HepG2 (cell line): ENCODE measurements at places on chromosomes 2 and 18. TPM values are rescaled to one million over a fixed set of nuclear protein-coding genes. Genes with fewer than 3 reads are reported as not detected.
A peak's percentile ranks its signal among the peaks of the same experiment; 100 is the strongest.

The BCL2 gene
- total RNA-seq, result 0.42 and 0.53 TPM in 2 replicates

- no peaks in the 10 kb centered on the region for H3K4me1 ChIP-seq
- H3K36me3 ChIP-seq, result no peaks in the 10 kb centered on the region
- H3K27ac ChIP-seq, result no peak overlapping the region
Observed at GRCh38 chr18:29164993-29165599, 988.2 kb upstream of the CDH2 start.

The CPS1 gene
- 44.9 and 51.7 TPM in 2 replicates for total RNA-seq

GRCh38 chr18:3455907-3456685, 6.1 kb downstream of the TGIF1 start:
- H3K4me1 ChIP-seq, result peaks cover 50% of the 10 kb centered on the region
- H3K27ac ChIP-seq, result peak overlapping the region; percentile 90
- peaks cover 37% of the 10 kb centered on the region for H3K36me3 ChIP-seq
- peak overlapping the region; percentile 93 for H3K4me3 ChIP-seq
- no peaks in the 10 kb centered on the region; the same call in 2 of the 3 replicates for H3K27me3 ChIP-seq

GRCh38 chr2:8572712-8573233, 109.1 kb upstream of the ID2 start:
- 0 out of 2 replicates have a peak, but pooled peaks cover 2% of the 10 kb centered on the region for H3K27me3 ChIP-seq
- H3K4me1 ChIP-seq, result peaks cover 61% of the 10 kb centered on the region
- H3K36me3 ChIP-seq, result no peaks in the 10 kb centered on the region

DNA sequence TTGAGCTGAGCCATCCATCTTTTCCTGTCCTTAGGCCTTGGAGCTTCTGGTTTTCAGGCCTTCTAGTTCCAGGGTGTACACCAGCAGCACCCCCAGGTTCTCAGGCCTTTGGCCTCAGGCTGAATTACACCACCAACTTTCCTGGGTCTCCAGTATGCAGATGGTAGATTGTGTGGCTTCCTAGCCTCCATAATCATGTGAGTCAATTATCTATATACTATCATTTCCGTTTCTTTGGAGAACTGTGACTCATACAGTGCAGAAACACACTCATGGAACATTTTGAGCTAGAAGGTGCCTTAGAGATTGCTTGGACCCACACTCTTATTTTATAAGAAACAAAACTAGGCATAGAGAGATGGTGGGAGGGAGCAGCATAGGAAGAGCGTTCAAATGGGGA, 167.4 kb downstream of the NCK2 start:
- DNase-seq, result no peak
- no peaks in the 10 kb centered on the region for H3K36me3 ChIP-seq
- H3K27ac ChIP-seq, result no peak overlapping the region
- peaks cover 54% of the 10 kb centered on the region for H3K4me1 ChIP-seq

- H3K36me3 ChIP-seq, result peaks cover 5% of the 10 kb centered on the region
- peaks cover 11% of the 10 kb centered on the region for H3K4me1 ChIP-seq
- no peak overlapping the region for H3K4me3 ChIP-seq
- no peak overlapping the region for H3K27ac ChIP-seq
Observed at GRCh38 chr18:48616484-48617255, 77.8 kb downstream of the CTIF start.

GRCh38 chr18:63508596-63508995, 31.8 kb downstream of the SERPINB5 start:
- no peaks in the 10 kb centered on the region for H3K4me1 ChIP-seq
- DNase-seq, result no peak
- no peak overlapping the region for H3K27ac ChIP-seq
- H3K36me3 ChIP-seq, result no peaks in the 10 kb centered on the region
- H3K4me3 ChIP-seq, result no peak overlapping the region

GRCh38 chr2:7634409-7634808, 717.2 kb downstream of the RNF144A start:
- H3K36me3 ChIP-seq, result no peaks in the 10 kb centered on the region
- H3K27me3 ChIP-seq, result no peaks in the 10 kb centered on the region; the same call in 1 of the 2 replicates
- no peak overlapping the region for H3K4me3 ChIP-seq
- DNase-seq, result no peak
- no peak overlapping the region for H3K27ac ChIP-seq

GRCh38 chr2:64675860-64676259, 22.1 kb upstream of the SERTAD2 start:
- no peaks in the 10 kb centered on the region for H3K27me3 ChIP-seq
- DNase-seq, result peak; percentile 51

DNA sequence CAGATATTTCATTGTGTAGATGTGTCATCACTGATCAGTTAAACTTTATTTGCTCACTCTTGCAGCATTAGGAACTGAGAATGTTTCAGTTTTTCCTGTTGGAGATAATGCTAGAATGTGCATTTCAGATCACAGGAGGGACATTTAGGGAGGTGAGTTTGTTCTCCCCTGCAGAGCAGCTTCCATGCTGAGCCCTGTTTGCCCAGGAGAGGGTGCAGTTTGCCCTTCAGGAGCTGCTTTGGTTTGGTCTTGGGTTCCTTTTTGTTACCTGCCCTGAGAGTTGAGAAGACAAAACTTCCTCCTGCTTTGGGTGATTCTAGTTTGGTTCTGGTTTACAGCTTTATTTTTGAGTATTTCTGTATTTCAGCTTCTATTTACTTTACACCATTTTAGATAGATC, 49.9 kb downstream of the DGKD start:
- no peak overlapping the region for H3K4me3 ChIP-seq
- peak; percentile 48 for DNase-seq
- no peaks in the 10 kb centered on the region for H3K27me3 ChIP-seq
- H3K36me3 ChIP-seq, result no peaks in the 10 kb centered on the region; the same call in 1 of the 2 replicates

DNA sequence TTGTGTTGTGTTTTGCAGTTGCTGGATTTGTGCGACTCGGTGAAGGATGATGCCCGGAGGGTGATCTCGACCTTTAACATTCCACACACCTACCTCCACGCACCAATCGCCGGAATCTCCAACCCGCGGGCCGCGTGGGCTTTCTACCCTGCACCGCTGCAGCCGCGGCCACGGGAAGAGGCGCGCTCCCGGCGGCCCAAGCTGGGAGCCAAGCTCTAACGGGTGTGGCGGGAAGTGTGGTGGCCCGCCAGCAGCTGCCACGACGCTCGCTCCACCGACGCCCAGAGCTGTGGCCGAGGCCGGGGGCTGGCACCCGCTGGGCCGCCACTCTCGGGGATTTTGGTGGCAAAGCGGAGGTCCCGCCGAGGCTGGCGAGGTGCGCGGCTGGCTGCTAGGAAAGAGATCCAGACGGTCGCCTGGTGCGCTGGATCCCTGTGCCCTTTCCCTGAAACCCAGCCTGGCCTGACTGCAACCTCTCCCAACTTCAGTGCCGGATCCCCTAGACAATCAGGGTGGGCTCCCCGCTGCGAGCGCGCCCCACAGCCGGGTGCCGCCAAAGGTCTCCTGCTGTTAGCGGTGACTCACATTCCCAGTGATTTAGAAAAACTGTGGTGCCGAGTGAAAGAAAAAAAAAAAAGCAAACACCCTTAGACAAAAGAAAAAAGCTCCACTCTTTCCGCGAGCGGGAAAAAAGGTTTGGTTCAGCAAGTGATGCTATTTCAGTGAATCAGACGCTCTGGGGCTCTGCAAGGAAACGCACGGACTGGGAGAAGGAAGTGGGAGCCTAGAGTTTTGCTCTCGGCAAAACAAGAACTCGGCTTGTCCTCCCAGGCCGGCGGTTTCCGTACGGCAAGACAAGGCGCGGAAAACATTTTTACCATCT, 2.9 kb upstream of the BCL2L11 start:
- H3K4me1 ChIP-seq, result peaks cover 21% of the 10 kb centered on the region
- peaks cover 9% of the 10 kb centered on the region; the same call in 2 of the 3 replicates for H3K27me3 ChIP-seq
- peak overlapping the region; percentile 70 for H3K4me3 ChIP-seq
- DNase-seq, result no peak
- no peak overlapping the region for H3K27ac ChIP-seq

The ANKRD62 gene
- not detected in 2 replicates for total RNA-seq

- H3K27me3 ChIP-seq, result no peaks in the 10 kb centered on the region
- H3K27ac ChIP-seq, result no peak overlapping the region
- H3K4me3 ChIP-seq, result no peak overlapping the region
Observed at GRCh38 chr18:21452796-21453510, 147.6 kb downstream of the ESCO1 start.

The ECEL1 gene
- total RNA-seq, result not detected in 2 replicates

The C2orf15 gene
- total RNA-seq, result 8.3 and 12.2 TPM in 2 replicates

DNA sequence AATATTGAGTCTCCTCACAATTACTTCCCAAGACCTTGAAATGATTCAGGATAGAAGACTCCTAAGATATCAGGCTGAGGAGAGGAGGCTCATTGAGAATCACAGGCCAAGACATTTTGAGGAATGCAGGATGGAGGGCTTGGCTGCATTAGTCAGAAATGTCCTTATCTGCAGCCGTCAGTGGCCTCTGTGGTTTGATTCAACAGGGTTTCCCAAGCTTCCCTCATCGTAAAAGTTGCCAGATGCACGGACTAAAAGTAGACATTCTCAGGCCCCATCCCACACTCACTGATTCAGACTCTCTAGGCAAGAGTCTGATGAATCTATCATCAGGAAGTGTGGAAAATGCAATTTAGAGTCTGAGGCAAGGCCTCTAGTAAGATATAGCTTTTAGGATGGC, 34.0 kb upstream of the TMEM178A start:
- DNase-seq, result no peak
- no peaks in the 10 kb centered on the region for H3K36me3 ChIP-seq
- H3K4me1 ChIP-seq, result no peaks in the 10 kb centered on the region
- H3K27ac ChIP-seq, result no peak overlapping the region

DNA sequence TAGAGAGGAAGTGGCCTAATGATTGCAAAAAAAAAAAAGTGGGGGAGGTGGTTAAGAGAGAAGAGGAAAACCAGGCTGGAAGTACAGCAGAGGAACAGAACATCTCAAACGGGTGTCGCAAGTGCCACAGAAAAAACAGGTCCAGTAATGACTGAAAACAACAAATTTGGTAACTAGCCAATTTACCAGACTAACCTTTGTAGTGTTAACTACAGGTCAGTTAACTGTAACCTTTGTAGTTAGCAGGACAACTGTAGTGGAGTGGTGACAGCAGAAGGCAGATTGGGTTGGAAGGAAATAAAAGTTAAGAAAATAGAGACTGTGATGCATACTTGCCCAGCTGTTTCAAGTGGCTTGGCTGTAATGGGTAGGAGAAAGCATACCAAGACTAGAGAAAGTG, 91.4 kb upstream of the CHST9 start:
- H3K27me3 ChIP-seq, result no peaks in the 10 kb centered on the region
- H3K4me3 ChIP-seq, result no peak overlapping the region
- no peak overlapping the region for H3K27ac ChIP-seq

The TCF23 gene
- total RNA-seq, result 0.02 and 0.04 TPM in 2 replicates

DNA sequence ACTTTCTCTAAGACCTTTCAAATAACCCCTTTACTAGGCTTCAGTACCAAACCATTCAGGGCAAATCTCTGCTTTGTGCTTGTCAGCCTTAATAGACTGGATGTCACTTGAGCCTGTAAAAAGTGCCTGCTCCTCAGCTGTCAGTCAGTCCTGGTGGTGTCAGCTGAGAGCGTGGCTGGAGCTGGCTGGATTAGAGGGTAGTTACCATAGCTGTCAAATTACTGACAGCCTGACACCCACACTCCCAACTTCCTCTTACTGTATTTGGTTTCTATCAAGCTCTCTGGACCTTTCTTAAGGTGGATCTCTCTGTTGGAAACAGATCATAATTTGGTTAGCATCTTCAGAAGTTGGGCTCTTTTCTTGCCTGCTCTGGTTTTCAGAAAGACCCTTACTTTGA, 371.4 kb upstream of the ATP5MC3 start:
- H3K36me3 ChIP-seq, result no peaks in the 10 kb centered on the region
- H3K27ac ChIP-seq, result no peak overlapping the region
- no peaks in the 10 kb centered on the region for H3K4me1 ChIP-seq
- DNase-seq, result no peak

- no peaks in the 10 kb centered on the region for H3K4me1 ChIP-seq
- H3K4me3 ChIP-seq, result no peak overlapping the region
- no peak overlapping the region for H3K27ac ChIP-seq
- no peaks in the 10 kb centered on the region for H3K36me3 ChIP-seq
- DNase-seq, result no peak
- no peaks in the 10 kb centered on the region for H3K27me3 ChIP-seq
Observed at GRCh38 chr2:21981127-21981526, 857.4 kb downstream of the TDRD15 start.

- H3K27me3 ChIP-seq, result peaks cover 86% of the 10 kb centered on the region
- no peak overlapping the region for H3K27ac ChIP-seq
- peaks cover 6% of the 10 kb centered on the region for H3K4me1 ChIP-seq
- DNase-seq, result no peak
- H3K4me3 ChIP-seq, result no peak overlapping the region
Observed at GRCh38 chr2:240431661-240432424, 3.6 kb upstream of the GPC1 start.

DNA sequence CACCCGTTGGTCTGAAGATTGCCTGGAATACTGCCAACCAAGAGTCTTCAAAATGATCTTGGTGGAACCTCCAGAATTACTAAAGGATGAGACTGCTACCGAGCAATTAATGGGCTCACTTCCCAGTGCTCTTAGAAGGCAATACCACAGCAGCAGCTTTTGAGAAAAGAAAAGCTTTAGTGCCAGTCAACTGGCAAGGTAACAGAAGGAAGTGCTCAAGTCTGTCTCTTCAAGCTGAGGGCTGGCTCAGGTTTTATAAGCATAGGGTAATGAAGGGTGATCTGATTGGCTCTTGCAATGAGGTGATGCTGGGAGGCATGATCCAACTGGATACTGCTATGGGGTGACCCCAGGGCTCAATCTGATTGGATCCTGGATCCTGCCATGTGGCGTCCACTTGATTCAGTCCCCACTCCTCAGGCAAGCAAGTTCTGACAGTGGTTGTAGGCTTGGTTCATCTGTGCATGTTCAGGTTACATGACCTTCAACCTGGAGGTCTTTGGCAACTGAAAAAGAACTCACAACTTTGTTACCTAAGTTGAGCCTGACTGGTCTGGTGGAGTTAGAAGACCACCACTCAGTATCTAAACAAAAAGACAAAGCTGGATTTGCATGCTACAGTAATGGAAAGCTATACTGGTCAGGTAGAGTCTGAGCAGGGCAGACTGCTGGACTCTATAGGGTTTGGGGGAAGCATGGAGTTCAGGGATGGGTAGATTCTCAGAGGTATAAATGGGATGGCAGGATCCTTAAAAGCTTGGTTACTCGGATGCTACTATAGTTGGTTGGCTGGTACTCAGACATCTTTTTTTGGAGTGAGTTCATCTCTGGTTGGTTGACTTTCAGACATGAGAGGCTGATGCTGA, 14.0 kb upstream of the RIF1 start:
- H3K4me1 ChIP-seq, result no peaks in the 10 kb centered on the region
- no peaks in the 10 kb centered on the region for H3K36me3 ChIP-seq
- H3K27me3 ChIP-seq, result no peaks in the 10 kb centered on the region
- H3K4me3 ChIP-seq, result no peak overlapping the region
- DNase-seq, result no peak

- H3K4me3 ChIP-seq, result no peak overlapping the region
- DNase-seq, result no peak
- H3K36me3 ChIP-seq, result no peaks in the 10 kb centered on the region
- H3K27me3 ChIP-seq, result no peaks in the 10 kb centered on the region
Observed at GRCh38 chr2:136058262-136058661, 59.7 kb downstream of the CXCR4 start.

GRCh38 chr2:123840574-123840973, 184.5 kb upstream of the CNTNAP5 start:
- no peak for DNase-seq
- no peaks in the 10 kb centered on the region for H3K27me3 ChIP-seq
- no peaks in the 10 kb centered on the region for H3K4me1 ChIP-seq
- H3K27ac ChIP-seq, result no peak overlapping the region
